ENCODE measurements at places on chromosomes 7 and 10.

DNA sequence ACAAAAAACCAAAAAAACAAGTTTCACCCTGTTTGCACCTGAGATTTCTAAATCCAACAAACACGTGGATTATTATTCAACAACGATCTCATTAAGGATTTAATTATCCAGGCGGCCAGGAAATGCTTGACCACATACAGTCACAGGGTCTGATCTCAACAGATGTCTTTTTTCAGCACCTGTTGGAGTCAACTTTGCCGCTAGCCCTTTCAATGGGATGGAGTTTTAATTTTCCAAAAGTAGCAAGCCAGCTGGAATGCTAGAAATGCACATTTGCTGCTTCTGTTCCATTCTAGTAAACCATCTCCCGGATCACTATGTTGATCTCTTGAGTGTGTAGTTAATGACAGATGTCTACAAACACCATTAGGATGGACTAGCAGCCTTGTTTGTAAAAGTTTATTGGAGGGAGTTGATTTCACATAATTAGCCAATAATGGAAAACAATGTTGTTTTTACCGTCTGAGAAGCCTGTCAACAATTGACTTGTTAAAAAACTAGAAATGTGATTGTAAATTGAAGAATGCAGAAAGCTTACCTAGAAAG is 64.2 kb upstream of the DKK1 start:
- DNase-seq = no peak

- no peak for DNase-seq
Measured at GRCh38 chr10:27747096-27747451, 1.5 kb upstream of the MKX start.

DNA sequence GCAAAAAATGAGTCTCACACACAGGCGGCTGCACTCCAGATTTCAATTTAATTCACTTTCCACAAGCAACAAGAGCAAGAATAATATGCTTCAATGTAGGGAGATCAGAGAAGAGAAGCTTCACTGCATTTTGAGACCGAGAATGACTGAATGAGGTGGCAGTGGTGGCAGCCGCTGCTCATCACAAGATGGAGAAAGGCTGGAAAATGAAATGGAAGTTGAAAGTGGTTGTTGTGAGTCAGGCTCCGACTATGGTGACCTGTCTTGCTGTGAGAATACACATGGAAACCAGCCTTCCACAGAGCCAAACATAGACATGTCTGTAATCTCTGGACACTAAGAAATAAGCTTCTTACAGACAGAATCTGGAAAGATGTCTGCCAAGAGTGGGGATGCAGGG is 499.6 kb upstream of the LRRN3 start:
- no peak for DNase-seq

GRCh38 chr10:64014281-64014680 is 493.1 kb downstream of the REEP3 start:
- DNase-seq = no peak

- DNase-seq = no peak
Measured at GRCh38 chr10:3476640-3477448, 304.3 kb upstream of the PITRM1 start.

GRCh38 chr10:30437031-30437841 is 3.3 kb downstream of the MAP3K8 start:
- DNase-seq = no peak

DNA sequence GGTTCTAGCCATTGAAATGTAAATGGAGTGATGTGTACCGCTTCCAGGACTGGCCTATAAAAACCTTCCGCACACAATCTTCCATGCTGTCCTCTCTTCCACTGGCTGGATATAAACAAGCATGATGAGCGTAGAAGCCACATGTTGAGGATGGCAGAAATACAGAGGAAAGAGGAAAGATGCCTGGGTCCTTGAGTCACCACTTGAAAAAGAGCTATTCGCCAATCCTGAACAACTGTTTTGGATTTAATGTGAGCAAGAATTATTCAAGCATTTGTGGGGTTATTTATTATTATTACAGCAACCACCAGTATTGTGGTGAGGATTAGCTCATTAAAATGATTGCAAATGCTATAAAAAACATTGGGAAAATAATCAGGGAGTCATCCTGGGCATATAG is 45.8 kb upstream of the PLXNA4 start:
- DNase-seq = no peak

- DNase-seq = no peak
Measured at GRCh38 chr7:2445898-2446555, 30.2 kb downstream of the GRIFIN start.

DNA sequence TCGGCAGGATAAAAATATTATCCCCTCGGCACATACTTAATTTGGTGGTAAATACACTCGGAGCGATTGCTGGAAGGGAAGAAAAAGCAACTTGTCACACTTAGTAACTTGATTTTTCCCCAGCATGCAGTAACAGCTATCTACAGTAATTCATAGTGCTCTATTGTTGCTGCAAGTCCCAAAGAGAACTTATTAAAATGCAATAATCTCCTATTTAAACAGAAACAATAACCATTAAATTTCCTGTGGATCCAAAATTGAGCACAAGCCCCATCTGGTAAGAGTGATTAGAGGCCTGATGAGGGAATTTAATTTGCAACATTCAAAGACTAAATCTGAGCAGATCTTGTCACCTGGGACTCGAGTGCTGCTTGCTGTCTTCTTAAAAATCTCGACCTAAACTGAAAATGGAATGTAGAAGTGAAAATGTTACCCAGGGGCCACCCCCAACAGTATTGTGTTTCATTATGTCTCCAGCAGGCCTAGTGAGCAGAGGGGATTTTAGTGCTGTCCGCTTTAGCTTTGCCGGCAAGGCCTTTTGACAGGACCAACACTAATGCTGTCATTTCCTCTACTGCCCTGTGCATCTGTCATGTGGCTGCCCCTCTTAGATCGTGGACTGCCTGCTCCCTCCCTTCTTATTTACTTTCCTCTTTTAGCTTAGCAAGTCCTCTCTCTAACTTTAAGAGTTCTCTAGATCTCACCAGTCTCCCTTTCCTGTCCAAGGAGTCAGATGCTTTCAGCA is 639.7 kb downstream of the AUTS2 start:
- DNase-seq = peak; percentile 11

DNA sequence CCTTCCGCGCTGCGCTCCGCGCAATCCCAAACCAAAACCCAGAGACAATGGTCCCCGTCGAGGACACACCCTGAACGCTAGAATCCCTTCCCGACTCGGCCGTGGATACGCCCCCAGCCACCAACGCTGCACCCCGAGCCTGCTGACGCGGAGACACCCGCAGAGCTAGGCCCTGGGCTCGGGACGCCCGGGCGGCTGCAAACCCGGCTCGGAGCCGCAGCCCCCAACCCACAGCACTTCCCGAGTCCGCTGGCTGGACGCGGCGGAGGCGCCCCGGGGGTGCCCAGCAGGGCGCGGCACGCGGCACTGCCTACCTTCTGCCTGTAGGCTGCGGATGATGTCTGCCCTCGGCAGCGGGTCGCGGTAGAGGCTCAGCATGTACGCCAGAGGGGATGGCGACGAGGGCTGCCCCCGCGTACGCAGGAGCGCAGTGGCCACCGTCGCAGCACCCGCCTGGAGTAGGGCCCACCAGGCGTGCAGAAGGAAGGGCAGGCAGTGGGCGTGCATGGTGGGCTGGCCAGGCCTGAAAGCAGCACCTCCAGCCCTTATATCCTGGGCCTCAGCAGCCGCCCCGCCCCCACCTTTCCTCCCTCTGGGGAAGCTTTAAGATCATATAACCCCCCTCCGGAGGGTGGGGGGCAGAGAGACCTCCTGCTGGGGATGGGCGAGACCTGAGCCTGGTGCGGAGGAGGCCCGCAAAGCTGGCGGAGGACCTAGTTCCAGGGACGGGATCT is at the start of gene NODAL:
Gene NODAL, minus strand, starts transcription at position 521 of the 734 bp plus-strand sequence. Its CDS starts 14 bp downstream, at position 507.
- no peak for DNase-seq

DNA sequence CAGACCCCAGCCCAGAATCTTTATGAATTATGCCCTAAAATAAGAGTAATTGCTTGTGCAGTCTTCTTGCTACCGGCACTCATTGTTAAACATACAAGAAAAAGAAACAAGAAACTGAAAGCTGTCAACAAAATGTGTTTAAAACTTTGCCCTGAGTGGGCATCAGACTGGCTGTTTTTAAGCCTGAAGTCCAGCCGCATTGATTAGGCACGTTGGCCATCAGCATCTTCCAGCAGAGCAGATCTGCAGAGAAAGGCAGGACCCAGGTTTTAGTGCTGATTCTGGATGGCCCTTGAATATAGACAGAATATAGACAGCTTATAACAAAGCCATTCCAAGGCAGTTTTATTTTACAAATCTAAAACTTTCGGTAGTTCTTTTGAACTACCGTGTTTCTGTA is 102.8 kb downstream of the POLL start:
- DNase-seq = no peak

DNA sequence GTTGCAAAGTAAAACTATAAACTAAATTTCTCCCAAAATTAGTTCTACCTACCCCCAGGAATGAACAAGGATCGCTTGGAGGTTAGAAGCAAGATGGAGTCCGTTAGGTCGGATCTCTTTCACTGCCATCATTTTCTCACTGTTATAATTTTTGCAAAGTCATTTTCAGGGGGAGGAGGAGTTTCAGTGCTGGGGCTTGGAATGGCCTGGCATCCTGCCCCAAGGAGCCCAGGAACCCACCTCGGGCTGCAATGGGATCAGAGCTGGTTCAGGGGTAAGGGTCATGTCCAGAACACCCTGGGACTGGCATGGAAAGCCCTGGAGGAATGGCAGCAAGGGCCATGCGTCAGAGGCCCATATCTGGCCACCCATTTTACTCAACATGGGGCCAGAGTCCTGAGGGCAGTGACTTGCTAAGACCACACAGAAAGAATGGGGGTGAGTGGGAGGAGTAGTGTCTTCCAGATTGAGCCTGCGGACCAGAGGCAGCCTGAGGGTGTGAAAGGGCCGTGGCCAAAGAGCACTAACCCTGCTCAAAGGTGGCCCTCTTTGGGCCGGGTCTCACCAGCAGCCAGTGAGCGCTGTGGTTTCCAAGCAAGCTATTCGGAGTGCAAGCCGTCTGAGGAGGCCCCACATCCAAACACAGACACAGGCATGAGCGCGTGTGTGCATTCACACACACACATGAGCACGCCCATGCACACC is 31.8 kb downstream of the GPRIN2 start:
- peak; percentile 5 for DNase-seq

DNA sequence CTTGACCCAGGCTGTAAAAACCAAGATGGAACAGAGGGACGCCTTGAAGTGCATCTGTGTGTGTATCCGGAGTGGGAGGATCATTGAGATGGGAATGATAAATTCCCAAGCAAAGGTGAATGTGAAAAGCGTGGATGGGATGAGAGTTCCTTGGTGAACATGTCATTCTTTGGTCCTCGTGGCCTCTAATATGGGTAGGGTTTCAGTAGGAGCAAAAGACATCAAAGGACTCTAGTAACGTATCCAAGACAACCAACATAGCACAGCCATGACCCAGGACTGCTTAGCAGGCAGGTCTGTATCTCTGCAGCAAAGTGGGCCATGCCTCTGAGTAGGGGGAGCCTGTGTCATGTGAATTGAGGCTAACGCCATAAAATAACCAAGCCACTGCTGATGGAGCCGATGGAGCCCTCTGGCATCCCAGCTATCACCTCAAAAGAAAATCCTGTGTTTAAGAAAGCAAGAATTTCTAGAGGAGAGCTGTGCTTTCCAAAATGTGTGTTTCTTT is 98.6 kb downstream of the CCDC3 start:
- no peak for DNase-seq

DNA sequence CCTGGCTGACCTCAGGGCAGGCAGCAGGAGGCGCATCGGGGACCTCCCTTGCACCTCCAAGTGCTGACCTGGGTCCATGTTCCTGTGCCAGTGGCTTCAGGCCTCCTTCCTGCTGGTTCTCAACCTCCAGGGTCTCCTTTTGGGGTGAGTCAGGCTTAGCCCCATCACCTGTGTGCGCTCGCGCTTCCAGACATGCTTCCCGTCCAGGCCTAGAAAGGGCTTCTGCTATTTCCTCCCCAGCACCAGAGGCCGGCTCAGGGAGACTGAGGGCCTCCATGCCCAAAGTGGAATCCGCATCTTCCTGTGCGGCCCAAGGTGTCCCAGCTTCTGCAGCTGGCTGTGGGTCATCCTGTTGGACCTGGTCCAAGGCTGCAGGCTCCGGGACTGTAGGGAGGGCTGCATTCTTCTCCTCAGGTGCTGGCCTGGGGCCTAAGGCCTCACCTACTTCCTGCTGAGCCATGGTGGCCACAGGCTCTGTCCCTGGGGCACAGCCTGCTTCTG is 5.9 kb downstream of the NACAD start:
- DNase-seq = no peak

DNA sequence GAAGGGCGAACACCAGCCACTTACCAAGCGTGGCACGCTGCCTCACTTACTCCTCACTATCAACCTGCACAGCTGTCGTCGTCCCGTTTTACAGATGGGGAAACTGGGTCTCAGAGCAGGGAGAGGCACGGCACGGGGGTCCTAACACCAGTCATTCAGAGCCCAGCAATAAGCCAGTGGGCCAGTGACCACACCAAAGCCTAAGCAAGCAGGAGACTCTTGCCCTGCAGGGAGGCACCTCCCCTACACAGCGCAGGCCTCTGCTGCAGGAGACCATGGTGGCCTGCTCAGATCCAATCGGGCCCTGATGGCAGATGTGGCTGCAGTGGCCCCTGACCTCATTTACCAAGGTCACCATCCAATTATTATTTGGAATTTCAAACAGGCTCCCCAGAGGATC is 4.8 kb downstream of the SLIT1 start:
- no peak for DNase-seq

GRCh38 chr7:127654404-127655394 is 2.7 kb downstream of the SND1 start:
- DNase-seq = no peak

DNA sequence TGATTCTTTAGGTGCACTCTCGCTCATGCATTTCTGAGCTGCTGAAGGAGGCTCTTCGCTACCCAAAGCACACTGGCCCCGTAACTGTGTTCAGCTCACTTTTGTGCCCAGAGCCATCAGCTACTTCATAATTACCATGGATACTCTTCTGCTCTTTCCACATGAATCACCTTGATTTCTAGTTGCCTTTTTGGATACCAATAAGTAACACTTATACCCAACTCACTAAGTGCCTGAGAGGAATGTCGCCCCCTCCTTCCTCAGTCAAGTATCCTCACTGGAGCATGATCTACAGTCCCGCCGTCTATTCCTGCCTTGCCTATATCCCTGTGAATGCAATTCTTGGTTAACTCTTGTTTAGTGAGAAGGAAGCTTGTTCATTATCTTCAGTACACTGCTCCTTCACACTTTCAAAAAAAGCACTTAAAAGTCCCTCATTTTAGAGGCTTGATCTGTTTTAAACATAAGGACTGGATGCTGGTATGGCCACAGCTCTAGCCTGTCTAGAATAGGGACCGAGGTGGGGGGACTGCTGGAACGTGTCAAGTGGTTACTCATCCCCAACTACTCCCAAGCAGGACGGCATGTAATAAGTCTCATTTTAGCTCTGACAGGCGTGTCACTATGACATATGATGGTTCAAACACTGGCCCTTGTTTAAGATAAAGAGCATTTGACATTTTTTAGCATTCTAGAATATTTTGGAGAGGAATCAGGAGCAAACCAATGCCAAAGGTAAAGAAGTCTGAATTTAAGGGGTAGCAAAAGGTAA is 23.7 kb downstream of the SVIL start:
- no peak for DNase-seq

GRCh38 chr10:4635388-4635787 is 190.6 kb upstream of the AKR1E2 start:
- no peak for DNase-seq

Data from CD4-positive, alpha-beta T cell treated with Interferon gamma for 1 hour (primary cell).